ENCODE measurements at places on chromosomes 2 and 18. TPM values are rescaled to one million over a fixed set of nuclear protein-coding genes. Genes with fewer than 3 reads are reported as not detected.
A peak's percentile ranks its signal among the peaks of the same experiment; 100 is the strongest.

GRCh38 chr18:34493566-34494358, 216.3 kb upstream of the DTNA start:
- H3K4me1 ChIP-seq: peaks cover 11% of the 10 kb centered on the region
- H3K27ac ChIP-seq: no peak overlapping the region
- H3K36me3 ChIP-seq: no peaks in the 10 kb centered on the region
- DNase-seq: peak; percentile 71
- peaks cover 6% of the 10 kb centered on the region for H3K27me3 ChIP-seq

DNA sequence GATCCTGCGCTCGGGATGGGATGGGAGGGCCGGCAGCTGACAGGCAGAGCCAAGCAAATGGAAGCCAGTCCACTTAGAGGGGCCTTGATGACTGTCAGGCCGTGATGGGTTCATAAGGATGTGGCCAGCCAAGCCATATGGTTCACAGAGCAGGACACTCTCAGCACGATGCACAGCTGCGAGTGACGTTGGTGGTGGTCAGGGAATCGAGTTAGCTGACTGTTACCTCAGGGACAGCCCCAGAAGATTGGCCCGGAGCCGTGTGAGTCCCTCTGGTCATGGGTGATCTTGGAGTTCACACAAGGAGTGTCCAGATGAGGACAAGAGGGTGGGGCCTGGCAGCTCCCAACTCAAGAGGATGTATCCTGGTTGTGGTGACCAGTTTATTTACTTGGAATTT, 70.2 kb downstream of the TPGS2 start:
- DNase-seq: no peak
- no peak overlapping the region for H3K27ac ChIP-seq
- peaks cover 29% of the 10 kb centered on the region for H3K4me1 ChIP-seq
- H3K36me3 ChIP-seq: no peaks in the 10 kb centered on the region
- H3K4me3 ChIP-seq: no peak overlapping the region

- no peak for DNase-seq
- H3K4me3 ChIP-seq: no peak overlapping the region
- H3K36me3 ChIP-seq: no peaks in the 10 kb centered on the region
- no peak overlapping the region for H3K27ac ChIP-seq
- H3K4me1 ChIP-seq: no peaks in the 10 kb centered on the region
Observed at GRCh38 chr2:25234738-25235137, 66.4 kb upstream of the POMC start.

MC5R gene
- not detected for total RNA-seq

DNA sequence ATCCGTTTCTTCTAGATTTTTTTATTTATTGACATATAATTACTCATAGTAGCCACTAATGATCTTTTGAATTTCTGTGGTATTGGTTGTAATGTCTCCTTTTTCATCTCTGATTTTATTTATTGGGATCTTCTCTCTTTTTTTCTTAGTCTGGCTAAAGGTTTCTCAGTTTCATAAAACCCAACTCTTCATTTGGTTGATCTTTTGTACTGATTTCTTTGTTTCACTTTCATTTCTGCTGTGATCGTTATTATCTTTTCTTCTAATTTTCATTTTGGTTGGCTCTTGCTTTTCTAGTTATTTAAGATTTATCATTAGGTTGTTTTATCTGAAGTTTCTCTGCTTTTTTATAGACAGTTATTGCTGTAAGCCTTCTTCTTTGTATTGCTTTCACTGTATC, 463.6 kb upstream of the CRIM1 start:
- no peaks in the 10 kb centered on the region for H3K36me3 ChIP-seq
- no peak for DNase-seq
- 0 out of 2 replicates have a peak overlapping the region, but pooled peaks have one; percentile 13 for H3K4me3 ChIP-seq
- no peak overlapping the region for H3K27ac ChIP-seq
- H3K27me3 ChIP-seq: no peaks in the 10 kb centered on the region
- H3K4me1 ChIP-seq: no peaks in the 10 kb centered on the region

RTP5 gene
- not detected for total RNA-seq

DNA sequence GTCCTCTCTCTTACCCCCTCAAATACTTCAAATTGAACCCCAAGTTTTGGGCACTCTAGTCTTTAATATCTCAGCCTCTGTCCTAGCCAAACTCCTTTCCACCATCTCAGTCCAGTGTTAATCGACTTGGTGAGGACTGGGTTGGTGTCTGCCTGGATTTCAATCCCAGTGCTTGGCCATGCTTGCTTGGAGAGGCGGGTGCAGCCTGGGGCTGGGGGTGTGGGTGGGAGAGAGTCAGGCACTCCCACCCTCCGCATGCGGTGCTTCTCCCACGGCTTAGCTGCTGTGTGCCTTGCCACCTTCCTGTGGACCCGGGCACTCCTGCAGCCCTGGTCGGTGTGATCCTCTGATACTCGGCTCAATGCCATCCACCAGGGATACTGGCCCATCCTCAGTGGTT, 220.8 kb upstream of the HDAC4 start:
- H3K27me3 ChIP-seq: peaks cover 8% of the 10 kb centered on the region
- DNase-seq: no peak
- no peaks in the 10 kb centered on the region for H3K4me1 ChIP-seq
- no peaks in the 10 kb centered on the region for H3K36me3 ChIP-seq
- H3K4me3 ChIP-seq: no peak overlapping the region
- no peak overlapping the region for H3K27ac ChIP-seq

GRCh38 chr18:63505566-63506335, 29.0 kb downstream of the SERPINB5 start:
- 0 out of 2 replicates have a peak, but pooled peaks cover 8% of the 10 kb centered on the region for H3K4me1 ChIP-seq
- no peaks in the 10 kb centered on the region for H3K36me3 ChIP-seq
- no peaks in the 10 kb centered on the region for H3K27me3 ChIP-seq
- no peak overlapping the region for H3K4me3 ChIP-seq
- DNase-seq: peak; percentile 53

ABCG8 gene
- not detected for total RNA-seq

ARL4C gene
- 2.4 TPM for total RNA-seq

GRCh38 chr2:78145997-78146722, 624.0 kb upstream of the LRRTM4 start:
- H3K27ac ChIP-seq: no peak overlapping the region
- H3K4me3 ChIP-seq: no peak overlapping the region
- H3K27me3 ChIP-seq: no peaks in the 10 kb centered on the region
- no peaks in the 10 kb centered on the region for H3K4me1 ChIP-seq

DNA sequence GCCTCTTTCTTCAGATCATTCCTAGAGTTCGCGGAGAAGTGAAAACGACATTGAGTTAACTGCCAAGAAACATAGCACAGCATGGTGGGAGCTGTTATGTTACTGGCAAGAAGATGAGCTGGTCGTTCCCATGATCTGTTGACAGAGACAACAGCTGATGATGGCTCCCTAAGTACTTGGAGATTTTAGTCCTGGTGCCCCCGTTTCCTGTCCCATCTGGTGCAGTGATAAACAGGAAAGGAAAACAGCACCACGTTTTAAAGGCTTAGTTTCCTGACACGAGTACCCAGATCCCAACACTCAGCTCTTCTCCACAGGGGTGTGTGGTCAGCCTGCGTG, 56.4 kb upstream of the KCNG2 start:
- no peak overlapping the region for H3K4me3 ChIP-seq
- no peak for DNase-seq
- no peak overlapping the region for H3K27ac ChIP-seq

GPAT2 gene
- total RNA-seq: 1.0 TPM

EGR4 gene
- total RNA-seq: not detected

GRCh38 chr2:11478899-11479605, 13.1 kb upstream of the E2F6 start:
- H3K27ac ChIP-seq: no peak overlapping the region
- H3K4me1 ChIP-seq: no peaks in the 10 kb centered on the region
- no peak overlapping the region for H3K4me3 ChIP-seq
- H3K27me3 ChIP-seq: peaks cover 26% of the 10 kb centered on the region

FSHR gene
- total RNA-seq: not detected
